ENCODE measurements at places on chromosomes 16 and 17. TPM values are rescaled to one million over a fixed set of nuclear protein-coding genes. Genes with fewer than 3 reads are reported as not detected.

The KRT33B gene
- not detected for total RNA-seq

The UBALD1 gene
- total RNA-seq = 16.3 TPM

GRCh38 chr17:49440581-49440980 is 25.9 kb upstream of the PHB1 start:
- DNase-seq = no peak

The SLC6A2 gene
- not detected for total RNA-seq

- DNase-seq = no peak
These were observed 194.4 kb downstream of the MAP2K6 start for GRCh38 chr17:69608808-69609472.

The RCVRN gene
- total RNA-seq = 0.63 TPM

DNA sequence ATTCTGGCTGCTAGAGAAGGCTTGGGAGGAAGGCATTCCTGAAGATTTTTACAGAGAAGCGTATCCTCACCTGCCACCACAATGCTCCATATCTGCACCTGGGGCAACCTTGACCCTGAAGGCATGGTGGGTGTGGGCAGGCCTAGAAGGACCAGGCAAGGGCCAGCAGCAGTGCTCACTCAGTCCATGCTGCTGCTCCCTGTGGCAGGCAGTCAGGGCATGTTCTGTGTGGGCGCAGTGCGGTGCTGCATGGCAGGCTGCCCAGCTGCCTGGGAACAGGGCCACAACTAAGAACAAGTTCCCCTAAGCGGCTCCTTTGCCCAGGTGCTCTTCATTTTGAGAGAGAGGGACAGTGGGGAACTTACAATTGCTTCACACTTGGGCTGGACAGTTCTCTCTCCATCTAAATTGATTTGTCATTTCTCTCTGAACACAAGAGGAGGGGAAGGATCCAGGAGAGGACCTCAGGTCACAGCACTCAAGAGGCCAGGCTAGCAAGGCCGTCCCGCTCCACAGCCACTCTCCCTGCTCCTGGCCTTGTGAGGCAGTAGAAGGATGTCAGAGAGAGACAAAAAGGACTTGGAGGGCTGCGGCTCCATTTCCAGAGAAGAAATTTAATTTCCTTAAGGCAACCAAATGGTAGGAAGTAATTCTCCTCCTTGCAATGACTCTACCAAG is 158.8 kb downstream of the AATF start:
- no peak for DNase-seq

- no peak for DNase-seq
These were observed 42.8 kb downstream of the PKD1 start for GRCh38 chr16:2092866-2093265.

DNA sequence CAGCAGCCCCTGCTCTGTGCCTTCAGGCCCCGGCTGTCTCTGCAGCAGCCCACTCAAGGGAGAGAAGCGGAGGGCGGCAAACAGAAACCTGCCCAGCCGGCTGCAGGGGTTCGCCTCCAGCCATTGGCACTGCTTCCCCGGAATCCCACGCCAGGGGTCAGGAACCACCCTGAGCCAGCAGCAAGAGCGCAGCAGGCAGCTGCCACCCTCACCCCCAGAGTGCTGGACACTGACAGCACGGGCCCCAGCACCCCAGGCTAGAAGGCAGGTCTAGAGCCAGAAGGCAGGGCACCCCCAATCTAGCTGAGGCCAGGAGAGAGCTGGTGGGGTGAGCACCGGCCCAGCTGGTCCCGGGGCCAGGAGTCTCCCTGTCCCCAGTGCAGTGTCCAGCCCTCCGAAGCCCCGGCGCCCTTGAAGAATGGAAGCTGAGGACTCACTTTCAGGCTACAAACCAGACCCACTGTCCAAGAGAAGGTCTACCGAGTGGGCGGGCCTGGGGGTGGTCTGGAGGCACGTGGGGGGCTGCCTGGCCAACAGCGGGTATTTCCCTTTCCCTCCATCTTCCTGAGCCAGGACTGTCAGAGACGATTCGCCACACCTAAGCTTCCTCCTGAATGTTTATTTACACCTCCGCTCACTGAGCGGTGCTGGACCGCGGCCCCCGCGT is 8.4 kb downstream of the UBALD2 start:
- no peak for DNase-seq

The MYL4 gene
- 0.46 TPM for total RNA-seq

GRCh38 chr16:57093666-57094564 is 1.5 kb downstream of the CPNE2 start:
- no peak for DNase-seq

GRCh38 chr16:4313563-4314531 is 2.0 kb upstream of the GLIS2 start:
- no peak for DNase-seq

DNA sequence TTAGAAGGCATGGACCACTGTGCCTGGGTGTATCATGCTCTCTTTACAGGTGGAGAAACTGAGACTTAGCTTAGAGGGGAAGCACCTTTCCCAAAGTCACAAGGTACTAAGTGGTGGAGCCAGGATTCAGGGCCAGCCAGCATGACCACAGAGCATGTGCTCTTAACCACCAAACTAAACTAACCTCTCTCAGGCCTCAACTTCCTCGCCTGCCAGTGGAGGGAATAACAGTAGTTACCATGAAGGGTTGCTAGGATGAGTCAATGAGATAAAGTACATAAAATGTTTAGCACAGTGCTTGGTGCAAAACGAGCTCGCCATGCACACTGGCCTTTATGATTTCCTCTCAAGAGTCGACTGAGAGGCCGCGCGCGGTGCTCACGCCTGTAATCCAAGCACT is 6.4 kb upstream of the MYO1C start:
- no peak for DNase-seq

The CTRB1 gene
- total RNA-seq = not detected

DNA sequence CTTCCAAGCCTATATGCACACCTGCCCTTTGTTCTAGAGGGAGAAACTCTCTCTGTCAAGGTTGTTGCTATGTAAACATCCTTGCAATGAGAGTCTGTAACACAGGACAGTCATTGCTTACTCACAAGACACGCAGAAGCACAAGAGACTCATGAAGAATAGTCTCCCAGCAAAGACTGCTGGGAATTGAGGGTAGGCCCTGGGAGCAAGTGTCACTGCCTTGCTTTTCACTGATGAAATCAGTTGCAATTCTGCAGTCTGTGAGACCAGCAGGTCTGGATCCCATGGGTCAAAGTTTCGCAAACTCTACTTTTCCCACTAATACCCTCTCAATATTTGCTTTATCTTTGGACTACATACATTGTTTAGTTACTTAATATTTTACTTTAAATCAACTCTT is 177.4 kb downstream of the FTO start:
- DNase-seq = no peak

DNA sequence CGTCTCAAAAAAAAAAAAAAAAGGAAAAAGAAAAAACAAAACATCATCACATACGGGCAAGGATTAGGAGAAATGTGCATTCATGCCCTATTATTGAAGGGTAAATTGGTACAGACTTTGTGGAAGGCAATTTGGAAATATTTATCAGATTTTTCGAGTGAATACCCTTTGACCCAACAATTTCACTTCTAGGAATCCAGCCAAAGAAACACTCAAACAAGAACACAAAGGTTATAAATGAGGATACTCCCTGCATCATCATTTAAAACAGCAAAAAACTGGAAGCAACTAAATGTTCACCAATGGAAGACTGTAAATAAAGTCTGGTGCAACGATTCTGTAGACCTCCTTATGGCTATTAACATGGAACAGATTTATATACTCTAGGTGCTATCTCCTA is 12.9 kb downstream of the ZNF423 start:
- DNase-seq = no peak

The CCL14 gene
- 55.7 TPM for total RNA-seq

GRCh38 chr16:65579050-65579449 is 457.2 kb upstream of the CDH11 start:
- no peak for DNase-seq

DNA sequence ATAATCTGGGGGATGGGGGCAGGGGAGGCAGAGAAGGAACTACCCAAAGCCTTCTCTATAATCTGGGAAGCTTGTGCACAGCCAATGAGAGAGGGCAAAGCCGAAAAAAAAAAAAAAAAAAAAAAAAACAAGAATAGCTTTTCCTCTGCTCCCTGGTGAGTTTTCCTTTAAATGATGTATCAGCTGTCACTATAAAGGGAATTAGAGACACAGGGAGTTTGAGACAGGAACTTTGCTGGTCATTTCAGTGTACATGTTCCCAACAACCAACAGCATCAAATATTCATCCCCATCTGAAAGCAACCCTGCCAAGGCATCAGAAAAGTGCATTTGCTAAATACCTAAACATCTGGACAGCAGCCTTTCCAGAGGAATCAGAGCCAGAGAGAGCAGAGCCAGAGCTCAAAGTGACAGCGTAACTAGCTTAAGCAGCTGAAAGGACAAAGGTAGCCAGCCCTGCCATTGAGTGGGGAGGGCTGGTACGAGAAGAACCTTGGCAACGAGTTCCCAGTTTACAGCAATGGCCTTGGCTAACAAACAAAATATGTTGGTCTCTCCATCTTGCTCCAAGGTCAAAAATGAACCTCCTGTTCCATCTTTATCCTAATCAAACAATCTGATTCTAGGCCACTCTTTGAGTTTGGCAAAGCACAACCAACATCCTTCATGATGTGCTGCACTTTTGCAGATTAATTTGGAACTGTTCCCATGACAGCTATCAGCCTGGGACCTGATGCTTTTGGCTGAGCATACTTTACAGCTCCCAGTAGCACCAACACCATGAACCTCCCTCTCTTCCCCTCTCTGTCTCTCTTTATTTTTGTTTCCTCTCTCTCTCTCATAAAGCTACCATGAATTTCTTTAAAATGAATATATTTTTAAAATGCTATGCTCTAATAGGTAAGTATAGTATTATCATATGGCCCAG is 143.7 kb upstream of the GNAO1 start:
- DNase-seq = no peak

- DNase-seq = no peak
These were observed 58.3 kb downstream of the WIPI1 start for GRCh38 chr17:68398691-68399637.

The PLK1 gene
- total RNA-seq = 0.94 TPM

DNA sequence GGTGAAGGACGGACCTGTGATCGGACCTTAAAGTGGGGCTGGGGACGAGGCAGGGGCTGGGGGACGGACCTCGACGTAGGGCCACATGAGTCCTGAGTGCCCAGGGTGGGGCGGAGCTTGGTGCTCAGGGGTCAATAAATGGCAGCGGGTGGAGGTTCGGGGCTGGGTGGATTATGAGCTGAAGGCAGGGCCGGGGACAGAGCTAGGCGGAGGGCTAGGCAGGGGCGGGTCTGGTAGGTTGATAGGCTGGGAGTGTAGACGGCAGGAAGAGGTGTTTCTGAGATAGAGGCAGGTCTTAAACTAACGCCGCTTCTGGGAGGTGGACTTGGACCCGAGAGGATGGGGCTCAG is 733 bp downstream of the CHRNB1 start:
- DNase-seq = no peak

GRCh38 chr17:7972131-7972785 is 30.2 kb upstream of the GUCY2D start:
- no peak for DNase-seq

The TBC1D28 gene
- total RNA-seq = not detected

GRCh38 chr17:41935641-41936040 is 5.2 kb downstream of the ODAD4 start:
- DNase-seq = no peak

DNA sequence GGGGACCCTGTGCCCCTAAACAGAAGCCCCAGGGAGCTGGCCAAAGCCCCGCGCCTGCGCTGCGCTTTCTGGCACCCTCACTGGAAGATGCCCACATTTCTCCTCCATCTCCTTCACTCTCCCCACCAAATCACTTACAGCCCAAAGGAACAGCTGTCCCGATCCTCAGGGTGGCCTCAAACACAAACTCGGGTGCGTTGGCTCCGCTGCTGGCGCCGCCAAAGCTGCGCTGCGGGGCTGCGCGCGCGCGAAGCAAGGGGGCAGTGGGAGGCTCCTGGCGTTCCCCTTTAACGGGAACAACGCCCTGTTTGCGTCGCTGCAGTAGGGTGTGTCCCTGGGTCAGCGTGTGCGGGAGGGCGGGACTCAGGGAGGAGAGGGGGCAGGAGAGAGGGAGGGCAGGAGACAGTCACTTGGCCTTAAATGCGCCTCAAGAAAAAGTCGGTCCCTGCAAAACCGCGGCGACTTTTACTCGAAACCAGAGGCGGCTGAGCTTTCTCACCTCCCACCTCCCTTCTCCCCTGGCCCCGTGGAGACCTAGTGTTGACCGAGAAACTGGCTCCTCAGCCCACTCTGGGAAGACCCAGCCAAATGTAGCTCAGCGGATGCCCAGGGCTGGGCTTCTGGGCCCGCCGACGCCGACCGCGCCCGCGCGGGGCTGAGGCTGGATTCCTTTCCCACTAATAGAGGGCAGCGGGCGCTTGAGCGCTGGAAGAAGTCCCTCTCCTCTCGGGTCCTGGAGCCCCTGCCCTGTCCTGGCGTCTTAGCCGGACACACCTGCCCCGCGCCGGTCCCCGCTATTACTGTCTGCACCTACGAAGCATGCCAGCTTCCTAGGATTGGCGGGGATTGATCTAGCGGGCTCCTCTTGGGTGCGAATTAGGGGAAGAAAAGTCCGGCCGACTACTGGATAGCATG is 2.6 kb downstream of the PMP22 start:
- DNase-seq = peak; percentile 50

GRCh38 chr17:77610972-77611521 is 347.5 kb upstream of the TNRC6C start:
- no peak for DNase-seq

DNA sequence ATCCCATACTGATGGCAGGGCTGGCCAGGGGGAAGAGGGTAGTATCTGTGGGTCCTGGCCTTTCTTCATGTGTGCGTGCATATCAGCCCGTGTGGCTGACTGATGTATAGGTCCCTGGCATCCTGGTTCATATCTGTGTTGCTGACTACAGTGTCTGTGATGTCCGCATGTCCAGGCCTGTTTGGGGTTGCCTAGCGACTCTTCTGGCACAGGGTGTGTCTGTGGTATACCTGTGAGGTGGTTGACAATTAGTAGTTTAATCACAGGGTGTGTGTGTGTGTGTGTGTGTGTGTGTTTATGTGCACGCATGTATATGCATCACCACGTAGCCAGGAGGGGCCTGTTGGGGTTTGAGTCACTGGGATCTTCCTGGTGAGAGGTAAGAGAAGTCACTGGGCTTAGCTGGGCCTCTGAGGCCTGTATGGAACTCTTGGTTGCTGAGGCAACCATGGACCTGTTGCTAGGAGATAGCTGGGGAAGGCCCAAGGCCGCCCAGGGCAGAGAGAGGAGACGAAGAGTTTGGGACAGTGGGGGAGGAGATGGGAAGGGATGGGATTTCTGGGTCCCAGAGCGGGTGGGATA is 603 bp upstream of the TMEM95 start:
- DNase-seq = no peak

The KRT39 gene
- not detected for total RNA-seq

The HOXB7 gene
- total RNA-seq = 11.5 TPM

Measured in omental fat pad (tissue), 4 donors.